ENCODE measurements at places on chromosomes 13 and 19.

- peak; percentile 43 for DNase-seq
Observed at GRCh38 chr19:24086974-24087595, at the start of gene ZNF254. ZNF254 (plus strand) TSS chr19:24087187; CDS start chr19:24087308, 121 bp downstream.

- no peak for DNase-seq
Observed at GRCh38 chr13:102197193-102197592, 204.7 kb downstream of the FGF14 start.

DNA sequence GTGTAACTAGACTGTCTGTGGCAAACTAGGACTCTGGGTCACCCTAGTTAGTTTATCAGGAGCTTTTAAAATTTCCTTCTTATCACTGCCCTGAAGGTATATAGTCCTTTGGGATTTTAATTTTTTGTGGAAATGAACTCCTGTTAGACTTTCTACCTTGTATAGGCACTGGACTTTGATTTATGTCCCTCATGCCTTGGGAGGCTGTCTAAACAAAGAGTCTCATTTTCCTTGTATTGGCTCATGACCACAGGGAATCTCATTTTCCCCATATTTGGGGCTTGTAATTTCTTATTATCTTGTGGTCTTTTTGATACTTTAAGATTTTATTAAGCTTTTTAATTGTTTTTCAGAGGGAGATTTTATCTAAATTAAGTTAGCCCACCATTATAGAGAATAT is 21.4 kb downstream of the KCTD4 start:
- no peak for DNase-seq

GRCh38 chr13:30846311-30846710 is 59.8 kb upstream of the MEDAG start:
- no peak for DNase-seq

- no peak for DNase-seq
Observed at GRCh38 chr19:36514012-36514612, 14.0 kb downstream of the ZNF260 start.

DNA sequence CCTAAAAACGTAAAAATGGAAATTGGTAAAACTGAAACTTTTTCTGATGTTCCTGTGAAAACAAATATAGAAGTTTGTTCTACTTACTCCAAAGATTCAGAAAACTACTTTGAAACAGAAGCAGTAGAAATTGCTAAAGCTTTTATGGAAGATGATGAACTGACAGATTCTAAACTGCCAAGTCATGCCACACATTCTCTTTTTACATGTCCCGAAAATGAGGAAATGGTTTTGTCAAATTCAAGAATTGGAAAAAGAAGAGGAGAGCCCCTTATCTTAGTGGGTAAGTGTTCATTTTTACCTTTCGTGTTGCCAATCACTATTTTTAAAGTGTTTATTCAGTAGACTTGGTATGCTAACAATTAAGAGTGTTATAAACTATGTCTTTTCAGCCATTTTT is 25.6 kb downstream of the BRCA2 start:
- no peak for DNase-seq

DNA sequence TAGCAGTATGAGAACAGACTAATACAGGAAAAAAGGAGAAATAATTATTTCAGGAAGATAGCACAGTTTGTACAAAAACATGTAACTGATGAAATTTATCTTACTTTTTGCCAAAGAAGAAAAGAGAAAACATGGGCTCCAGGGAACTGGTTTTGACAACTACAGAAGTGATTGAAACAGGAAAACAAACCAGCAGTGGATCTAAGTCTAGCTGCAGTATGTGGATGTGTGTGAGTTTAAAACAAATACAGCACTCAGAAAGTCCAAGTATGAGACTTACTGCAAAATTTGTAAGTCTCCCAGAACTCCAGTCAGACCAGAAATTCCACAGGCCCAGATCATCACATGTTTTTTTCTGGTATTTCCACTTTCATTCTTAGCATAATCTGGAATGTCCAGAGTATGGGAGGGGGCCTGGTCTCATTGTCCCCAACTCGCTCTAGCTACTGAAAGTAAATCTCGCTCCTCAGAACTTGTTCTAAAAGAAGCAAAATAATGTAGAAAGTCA is 259.5 kb downstream of the NHLRC3 start:
- no peak for DNase-seq

DNA sequence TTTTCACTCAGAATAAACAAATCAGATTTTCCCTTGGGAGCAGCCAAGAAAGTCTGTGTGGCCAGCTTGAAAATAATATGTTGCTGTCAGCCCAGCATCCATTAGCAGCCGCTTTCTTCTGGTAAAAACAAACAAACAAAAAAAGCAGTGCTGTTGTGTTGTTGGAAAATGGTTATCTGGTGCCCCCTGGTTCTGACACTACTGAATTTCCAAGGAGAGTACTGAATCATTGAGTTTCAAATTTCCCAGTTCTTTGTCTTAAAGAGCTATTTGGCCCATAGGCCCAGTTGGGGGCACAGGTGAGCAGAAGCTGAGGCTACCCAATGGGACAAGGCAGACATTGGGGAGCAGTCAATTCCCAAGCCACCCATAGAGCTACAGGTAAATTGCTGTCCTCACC is 995.9 kb downstream of the UQCRFS1 start:
- DNase-seq = no peak

DNA sequence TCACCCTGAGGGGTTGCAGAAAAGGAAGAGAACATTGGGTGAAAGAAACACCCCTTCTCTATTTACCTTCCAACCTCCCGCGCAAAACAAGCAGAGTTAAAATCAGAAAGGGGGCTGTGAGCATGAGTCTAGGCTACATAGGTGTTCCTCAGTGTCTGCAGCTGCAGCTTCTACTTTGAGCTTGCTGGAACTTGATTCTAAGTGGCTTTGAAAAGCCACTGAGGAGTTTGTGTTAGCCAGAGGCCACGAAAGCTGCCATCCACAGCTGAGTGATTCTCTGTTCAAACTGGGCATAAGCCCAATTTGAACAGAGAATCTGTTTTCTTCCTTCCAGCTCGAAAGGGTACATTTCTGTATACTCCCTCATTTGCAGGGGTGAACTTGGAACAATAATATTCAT is 343.9 kb downstream of the PCDH9 start:
- DNase-seq = no peak

DNA sequence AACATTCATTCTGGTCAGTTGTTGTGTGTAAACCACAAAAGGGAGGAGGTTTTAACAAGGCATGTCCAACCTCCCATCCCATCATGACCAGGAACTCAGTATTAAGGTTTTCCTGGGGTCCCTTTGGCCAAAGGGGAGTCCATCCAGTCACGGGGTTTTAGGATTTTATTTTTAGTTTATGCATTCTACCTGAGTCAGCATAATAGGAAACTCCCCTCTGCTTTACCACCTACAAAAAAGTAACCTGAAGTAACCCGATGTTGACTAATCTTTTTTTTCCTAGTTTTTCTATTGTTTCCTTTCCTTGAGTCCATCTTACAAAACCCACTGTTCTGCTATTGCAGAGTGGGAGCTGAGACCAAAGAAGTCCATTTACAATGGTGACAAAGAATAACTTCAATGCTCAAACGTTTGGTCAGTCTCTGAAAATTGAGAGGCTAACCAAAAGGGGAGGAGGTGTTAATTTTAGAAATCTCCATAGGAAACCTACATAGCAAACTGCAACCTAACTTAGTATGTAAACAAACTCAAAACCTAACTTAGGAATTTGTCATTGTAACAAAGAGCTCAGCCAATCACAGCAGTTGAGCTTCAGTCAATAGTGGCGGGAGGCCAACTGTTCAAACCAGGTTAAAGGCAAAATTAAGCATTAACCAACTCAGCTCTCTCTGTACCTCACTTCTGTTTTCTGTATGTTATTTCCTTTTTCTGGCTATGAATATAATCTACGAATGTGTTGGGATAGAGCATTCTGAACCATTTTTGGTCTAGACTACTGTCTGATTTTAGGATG is 1954.1 kb downstream of the PCDH9 start:
- DNase-seq = no peak

GRCh38 chr19:44657211-44657921 is 13.7 kb downstream of the PVR start:
- DNase-seq = peak; percentile 51

- no peak for DNase-seq
Observed at GRCh38 chr13:33487575-33488243, 202.2 kb upstream of the STARD13 start.

DNA sequence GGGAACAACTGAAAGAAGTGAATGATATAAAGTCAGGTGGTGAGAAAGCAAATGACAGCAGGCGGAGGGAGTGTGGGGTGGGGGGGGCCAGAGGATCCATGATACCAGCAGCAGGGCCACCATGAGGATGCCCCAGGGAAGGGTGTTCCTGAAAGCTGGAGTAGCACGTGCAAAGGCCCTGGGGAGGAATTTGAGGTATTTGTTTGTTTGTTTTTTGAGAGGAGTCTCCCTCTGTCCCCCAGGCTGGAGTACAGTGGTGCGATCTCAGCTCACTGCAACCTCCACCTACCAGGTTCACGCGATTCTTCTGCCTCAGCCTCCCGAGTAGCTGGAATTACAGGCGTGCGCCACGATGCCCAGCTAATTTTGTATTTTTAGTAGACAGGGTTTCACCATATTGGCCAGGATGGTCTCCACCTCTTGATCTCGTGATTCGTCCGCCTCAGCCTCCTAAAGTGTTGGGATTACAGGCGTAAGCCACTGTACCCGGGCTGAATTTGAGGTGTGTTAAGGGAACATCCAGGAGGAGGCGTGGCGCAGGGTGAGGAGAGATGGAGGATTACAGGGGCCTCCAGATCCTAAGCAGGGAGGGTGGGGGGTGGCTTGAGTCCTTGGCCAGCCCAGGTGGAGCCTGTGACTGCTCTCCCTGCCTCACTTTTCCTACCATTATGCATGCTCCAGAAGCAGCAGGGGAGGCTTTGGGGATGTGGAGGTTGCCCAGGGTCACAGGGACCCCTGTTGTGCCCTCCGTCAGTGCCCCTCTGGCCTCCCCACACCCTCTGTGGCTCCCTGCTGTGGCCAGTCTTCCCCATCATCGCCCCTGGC is 12.4 kb upstream of the JUND start:
- no peak for DNase-seq

GRCh38 chr19:52140032-52140710 is 433 bp upstream of the ZNF616 start:
- peak; percentile 96 for DNase-seq

- DNase-seq = no peak
Observed at GRCh38 chr19:46630586-46631205, 5.3 kb downstream of the GNG8 start.

DNA sequence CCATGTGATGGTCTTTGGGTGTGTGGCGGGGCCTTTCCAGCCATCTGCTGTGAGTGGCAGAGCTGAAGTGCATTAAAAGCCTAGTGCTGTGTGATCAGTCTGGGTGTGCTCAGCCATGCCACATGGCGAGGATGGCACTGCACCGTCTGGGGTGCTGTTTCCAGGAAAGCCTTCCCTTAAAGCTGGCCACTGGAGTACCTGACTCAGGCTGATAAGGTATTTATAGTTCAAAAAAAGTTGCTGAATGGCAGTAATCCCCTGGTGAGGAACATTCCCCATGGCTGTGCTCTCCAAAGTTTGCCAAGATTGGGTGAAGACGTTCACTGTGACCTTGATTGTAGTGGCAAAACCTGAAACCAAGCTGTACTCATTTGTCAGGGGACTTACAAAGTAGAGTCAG is 6.0 kb downstream of the GPI start:
- DNase-seq = no peak

GRCh38 chr13:32031025-32031814 is at the start of gene FRY:
FRY (plus strand) TSS chr13:32031774; CDS start chr13:32031796, 22 bp downstream.
- peak; percentile 22 for DNase-seq

DNA sequence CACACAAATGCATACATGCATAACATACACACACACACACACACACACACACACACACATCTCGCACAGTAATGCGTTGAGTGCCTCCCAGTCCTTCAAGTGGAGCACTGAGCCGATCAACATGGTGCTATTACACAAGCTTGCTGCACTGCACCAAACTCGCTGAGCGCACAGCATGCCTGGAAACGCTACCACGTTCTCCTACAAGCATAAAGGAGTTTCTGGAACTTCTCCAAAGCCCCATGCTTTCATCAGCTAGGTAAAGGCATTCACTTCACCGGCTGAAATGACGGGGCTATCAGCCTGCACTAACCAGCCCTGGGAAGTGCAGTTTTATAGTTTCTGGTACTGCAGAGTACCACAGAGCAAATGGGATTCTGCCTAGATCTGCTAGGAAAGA is 92.7 kb downstream of the FGF14 start:
- no peak for DNase-seq

- DNase-seq = no peak
Observed at GRCh38 chr13:76707360-76707759, 178.8 kb downstream of the KCTD12 start.

DNA sequence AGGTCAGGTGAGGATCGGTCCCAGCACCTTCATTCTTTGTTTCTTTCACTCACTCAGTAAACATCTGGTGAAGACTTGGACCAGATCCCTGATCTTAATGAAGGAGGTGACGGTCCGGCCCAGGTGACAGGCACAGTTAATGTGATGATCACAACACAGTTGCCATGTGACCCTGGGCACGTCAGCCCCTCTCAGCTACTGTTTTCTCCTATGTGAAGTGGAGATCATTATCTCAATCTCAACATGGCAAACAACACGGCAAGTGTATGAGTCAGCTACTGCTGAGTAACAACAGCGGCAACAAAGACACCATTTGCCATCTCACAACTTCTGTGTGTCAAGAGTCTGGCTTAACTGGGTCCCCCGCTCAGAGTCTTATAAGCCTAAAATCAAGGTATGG is 74.6 kb downstream of the GNG7 start:
- DNase-seq = no peak

- DNase-seq = no peak
Observed at GRCh38 chr13:75789451-75790197, 153.5 kb downstream of the LMO7 start.

All from stimulated activated CD4-positive, alpha-beta T cell treated with anti-CD3 and anti-CD28 coated beads, TNF-alpha, amount 100 ng/mL, for 4 hours (primary cell).